ENCODE measurements at places on chromosomes 2 and 18.

DNA sequence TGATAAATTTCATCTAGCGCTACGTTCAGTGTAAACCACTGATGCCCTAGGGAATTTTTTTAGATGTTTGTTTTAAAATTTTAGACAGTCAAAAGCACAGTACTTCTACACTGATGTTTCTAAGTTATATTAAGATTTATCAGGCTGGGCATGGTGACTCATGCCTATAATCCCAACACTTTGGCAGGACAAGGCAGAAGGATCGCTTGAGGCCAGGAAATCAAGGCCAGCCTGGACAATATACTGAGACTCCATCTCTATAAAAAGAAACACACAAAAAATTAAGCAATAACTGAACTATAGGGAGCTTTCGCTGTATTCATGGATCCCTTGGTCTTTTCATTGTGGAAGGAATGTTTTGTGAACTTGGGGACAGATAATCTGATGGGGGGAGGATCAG is 50.6 kb upstream of the MAPRE2 start:
- DNase-seq, result no peak

DNA sequence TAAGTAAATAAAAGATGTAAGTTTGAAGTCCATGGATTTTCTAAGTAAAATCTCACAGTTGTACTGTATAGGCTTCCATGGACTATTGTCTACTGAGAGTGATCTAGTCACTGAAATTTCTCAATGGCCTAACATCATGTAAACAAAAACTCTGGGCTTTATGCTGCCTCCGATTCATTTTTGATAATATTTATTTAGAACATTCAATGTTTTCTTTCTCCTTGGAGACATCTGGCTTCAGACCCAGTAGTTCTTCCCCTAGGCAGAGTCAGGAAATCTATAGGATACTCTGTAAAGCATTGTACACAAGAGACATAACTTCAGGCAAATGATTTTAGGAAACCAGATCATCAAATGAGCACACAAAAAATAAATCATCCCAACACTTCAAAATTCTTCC is 1208.6 kb upstream of the ZEB2 start:
- no peak for DNase-seq

GRCh38 chr2:107806901-107807300 is 19.8 kb upstream of the RGPD4 start:
- no peak for DNase-seq

- no peak for DNase-seq
These were observed 96.3 kb upstream of the STON1 start for GRCh38 chr2:48433682-48434081.

DNA sequence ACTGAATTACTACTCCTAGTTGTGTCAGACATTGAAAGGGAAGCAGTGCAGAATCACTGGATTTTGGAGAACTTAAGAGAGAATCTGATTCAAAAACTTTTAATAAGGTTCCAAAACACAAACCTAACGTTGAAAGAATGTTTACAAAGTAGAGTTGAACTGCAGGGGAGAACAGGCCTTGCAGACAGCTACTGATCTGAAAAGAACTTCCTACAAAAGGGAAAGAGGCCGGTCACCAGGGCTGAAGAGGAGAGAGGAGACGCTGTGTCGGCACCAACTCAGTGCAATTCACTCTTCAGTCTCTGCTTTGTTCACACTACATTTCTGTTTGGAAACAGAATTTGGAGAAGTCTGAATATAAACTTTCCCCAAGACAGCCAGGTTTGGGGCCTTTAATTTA is 124.0 kb downstream of the GAREM1 start:
- DNase-seq, result no peak

- no peak for DNase-seq
These were observed 8.9 kb downstream of the PTGR3 start for GRCh38 chr18:75200071-75200470.

DNA sequence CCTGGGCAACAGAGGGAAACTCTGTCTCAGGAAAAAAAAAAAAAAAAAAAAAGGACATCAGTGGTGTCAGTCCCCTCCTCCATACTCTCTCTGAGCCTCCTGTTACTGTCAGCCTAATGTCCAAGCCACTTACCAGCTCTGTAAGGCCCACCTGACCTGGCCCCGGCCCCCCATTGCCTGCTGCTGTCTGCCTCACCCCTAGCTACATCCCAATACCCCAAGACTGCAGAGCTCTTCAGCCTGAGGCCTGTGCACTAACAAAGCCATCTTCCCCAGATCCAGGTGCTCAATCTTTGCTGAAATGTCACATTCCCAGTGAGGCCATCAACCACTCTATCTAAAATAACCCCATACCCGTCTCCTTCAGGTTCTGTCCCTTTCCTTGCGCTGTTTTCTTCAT is 5.7 kb downstream of the ARMC9 start:
- no peak for DNase-seq

DNA sequence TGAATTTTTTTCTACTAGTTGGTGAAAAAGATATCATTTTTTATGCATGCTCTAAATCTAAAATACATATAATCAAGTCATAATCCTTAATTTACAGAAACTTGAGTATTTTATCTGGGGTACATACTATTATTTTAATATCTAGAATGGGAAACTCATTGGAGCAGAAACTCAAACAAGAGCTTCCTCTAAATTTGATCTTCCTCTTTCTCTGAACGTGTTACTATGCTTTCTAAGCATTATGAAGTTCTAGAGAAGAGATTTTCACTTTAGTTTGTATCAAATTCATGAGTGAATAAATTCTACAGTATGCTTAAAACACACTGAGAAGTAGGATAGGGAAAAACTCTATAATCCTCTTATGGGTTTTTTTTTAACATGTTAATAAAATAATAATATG is 20.6 kb upstream of the SLC38A11 start:
- DNase-seq, result no peak

DNA sequence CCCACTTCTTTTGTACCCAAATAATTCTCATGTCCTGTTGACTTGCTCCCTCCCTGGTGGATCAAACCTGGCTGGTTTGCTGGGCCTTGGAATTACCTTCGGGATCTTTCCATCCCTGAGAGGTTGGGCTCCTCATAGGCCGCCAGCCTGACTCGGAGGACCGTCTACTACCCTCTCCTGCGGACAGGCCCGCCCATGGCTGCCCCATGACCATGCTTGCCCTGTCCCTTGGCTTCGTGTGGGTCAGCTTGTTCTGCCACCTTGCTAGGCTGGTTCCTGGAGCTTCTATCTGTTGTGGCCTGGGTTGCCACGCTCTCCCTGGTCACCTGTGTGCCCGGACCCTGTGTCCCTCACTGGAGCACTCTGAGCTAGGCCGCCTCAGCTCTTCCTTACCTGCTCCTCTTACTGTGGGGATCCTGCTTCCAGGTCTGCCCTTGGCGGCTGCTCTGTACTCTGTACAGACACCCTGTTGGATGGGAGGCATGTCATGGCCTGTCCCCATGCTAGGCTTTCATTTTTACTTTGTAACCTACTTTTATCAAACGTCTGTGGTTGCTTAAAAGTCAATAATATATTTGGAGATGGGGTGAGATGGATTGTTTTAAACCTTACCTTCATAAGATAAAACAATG is 29.7 kb upstream of the FHL2 start:
- DNase-seq, result no peak

DNA sequence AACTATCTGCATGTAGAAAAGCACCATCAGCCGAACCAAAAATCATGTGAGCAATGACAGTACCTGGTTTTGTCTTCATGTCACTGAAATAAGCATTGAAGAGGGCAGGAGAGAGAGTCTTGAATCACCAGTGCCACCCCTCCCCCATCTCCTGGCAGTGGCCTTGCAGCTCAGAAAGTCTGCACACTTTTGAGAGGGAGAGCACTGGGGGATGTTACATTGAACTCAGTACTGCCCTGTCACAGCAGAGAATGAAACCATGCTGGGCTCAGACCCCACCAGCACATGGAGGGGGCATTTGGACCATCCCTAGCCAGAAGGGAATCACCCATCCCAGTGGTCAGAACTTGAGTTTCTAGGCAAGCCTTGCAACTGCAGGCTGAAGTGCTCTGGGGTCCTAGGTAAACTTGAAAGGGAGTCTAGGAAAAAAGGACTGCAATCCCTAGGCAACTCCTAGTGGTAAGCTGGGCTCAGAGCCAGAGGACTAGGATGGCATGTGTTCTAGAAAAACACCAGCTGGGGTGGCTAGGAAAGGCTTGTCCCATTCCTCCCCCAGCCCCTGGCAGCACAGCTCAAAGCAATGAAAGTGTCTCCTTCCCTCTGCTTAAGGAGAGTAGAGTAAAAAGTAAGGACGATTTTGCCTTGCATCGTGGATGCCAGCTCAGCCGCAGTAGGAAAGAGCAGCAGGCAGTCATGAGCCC is 259.9 kb upstream of the MYT1L start:
- DNase-seq, result peak; percentile 97

DNA sequence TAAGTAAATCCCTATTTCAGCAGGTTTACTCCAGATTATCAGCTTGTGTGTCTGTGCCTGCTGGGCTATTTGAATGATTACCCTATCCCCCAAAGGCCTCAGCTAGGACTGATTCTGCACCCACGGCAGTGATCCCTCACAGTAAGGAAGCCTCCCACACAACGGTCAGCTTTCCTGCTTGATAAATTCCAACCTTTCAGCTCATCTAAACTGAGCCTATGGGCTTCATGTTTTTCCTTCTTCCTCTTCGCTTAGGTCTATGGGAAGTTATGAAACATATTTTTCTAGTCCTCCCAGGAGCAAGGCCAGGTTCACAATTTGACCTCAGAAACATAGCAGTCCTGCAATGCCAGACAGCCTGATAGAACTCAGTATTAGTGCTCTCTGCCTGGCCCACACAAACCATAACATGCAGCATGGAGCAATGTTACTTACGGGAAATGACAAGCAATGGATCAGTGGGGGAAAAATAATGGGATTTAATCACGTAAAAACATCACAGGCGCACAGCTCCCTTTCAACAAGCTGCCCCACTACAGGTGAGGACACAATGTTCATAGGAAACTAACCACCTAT is 170.9 kb downstream of the ZNF521 start:
- no peak for DNase-seq

DNA sequence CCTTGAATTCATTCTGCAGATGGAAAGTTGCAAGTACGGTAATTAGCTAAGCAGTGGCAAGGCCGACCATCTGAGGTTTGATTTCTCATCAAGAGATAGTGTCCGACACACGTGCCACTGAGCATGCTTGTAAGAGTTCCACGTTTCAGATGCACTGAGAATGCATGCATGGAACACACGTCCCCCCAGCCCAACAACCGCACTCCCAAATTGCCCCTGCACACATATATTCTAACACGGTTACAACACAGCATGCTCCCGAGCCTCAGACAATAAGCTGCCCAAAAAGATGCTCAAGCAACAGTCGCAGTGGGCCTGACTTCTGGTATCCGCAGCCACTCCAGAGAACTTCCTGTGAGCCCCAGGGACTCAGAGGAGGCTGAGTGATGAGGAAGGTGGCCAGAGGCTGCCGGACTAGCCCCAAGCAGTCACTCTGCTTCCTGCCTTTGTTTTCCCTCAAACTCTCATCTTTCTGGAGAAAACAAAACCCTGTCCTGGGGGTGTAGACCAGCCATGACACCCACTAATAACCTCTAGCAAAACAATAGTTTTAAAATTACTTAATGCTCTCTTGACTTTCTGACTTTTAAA is 204.0 kb downstream of the TGIF1 start:
- DNase-seq, result no peak

All from NCI-H446 (cell line).